Kidney glomerular epithelial cell (primary cell): ENCODE measurements at places on chromosomes 2 and 18.

GRCh38 chr2:237122214-237122666 is 36.6 kb downstream of the COPS8 start:
- peak; percentile 55 for DNase-seq

DNA sequence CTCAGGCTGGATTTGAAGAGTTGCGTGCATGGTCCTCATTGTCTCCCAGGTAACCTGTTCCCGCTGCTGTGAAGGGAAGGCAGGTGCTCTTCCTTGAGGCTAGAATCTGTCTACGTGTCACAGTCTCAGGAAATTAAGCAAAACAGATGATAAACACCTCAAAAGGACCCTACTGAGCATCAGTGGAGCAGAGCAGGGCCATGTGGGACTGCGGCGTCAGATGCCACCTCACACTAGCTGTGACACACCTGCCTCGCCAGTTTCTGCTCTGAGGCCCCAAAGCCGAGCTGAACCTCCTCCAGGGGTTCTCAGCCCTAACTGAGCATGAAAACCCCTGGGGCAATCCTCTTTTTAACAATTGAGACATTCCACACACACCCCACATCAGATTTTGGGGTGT is 2.0 kb downstream of the C2orf92 start:
- DNase-seq: no peak

DNA sequence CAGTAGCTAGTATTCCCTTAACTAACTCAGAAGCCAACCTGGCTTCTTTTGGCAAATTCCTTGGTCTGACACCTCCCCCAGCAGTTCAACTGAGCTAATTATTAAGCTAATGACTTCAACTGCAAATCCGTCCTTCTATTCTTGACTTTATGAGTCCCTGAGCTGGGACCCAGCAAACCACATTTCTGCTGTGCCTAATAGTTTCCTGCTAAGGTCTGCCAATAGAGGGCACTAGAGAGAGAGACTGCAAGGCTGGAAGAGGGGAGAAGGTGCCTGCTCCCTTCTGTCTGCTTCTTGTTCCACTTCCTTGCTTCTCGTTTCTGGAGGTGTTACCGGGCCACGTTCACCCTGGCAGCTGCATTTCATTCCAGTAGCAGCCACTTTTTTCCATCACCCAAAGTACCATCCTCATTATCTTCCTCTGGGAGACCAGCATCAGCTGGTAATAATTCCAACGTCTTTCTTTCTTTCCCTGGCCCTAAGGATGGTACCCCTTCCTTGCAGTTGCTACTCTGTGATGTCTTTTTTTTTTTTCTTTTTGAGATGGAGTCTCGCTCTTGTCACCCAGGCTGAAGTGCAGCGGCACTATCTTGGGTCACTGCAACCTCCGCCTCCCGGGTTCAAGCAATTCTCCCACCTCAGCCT is 352.0 kb downstream of the TNS1 start:
- peak; percentile 97 for DNase-seq

GRCh38 chr18:24086082-24086481 is 52.8 kb upstream of the CABYR start:
- DNase-seq: no peak

DNA sequence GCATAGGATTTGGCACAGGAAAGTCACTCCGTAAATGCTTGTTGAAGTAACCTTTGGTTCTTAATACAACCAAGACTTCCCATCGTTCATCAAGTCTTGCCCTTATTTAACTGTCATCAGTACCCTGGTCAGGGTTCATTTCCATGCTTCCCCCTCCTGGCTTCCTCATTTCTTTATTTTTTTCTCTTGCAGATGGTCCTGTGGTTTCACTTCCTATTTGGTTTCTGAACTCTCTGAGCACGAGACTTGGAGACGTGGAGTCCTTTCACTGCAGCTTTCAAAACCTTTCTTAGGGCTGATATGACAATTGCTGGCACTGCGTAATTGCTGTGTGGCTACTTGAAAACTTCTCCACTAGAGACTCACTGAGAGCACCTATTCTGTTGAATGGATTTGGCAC is 59.9 kb upstream of the PID1 start:
- no peak for DNase-seq

- DNase-seq: no peak
Measured at GRCh38 chr18:29491907-29492306, 1315.0 kb upstream of the CDH2 start.

- no peak for DNase-seq
Measured at GRCh38 chr2:164449706-164450105, 171.6 kb downstream of the GRB14 start.

DNA sequence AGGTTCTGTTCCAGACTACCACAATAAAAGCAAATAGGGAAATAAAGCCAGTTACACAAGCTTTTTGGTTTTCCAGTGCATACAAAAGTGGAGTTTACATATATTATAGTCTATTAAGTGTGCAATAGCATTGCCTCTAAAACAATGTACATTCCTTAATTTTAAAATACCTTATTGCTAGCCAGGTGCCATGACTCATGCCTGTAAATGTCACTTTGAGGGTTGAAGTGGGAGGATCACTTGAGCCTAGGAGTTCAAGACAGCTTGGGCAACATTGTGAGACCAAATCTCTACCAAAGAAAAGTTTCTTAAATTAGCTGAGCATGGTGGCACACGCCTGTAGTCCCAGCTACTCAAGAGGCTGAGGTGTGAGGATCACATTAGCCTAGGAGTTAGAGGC is 52.9 kb upstream of the IMP4 start:
- DNase-seq: no peak

DNA sequence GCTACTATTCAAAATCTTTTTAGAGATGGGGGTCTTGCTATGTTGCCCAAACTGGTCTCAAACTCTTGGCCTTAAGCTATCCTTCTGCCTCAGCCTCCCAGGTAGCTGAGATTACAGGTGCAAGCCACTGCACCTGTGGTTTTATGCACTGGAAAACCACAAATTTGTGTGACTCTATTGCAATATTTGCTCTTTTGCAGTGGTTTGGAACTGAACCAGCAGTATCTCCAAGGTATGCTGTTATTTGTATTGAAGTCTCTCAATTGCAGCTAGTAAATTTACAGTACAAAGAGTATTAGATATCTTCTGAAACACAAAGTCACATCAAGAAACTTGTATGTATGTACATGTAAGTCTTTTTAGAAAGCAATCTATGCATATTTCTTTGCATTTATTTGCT is 46.2 kb downstream of the PPP4R1 start:
- DNase-seq: no peak

DNA sequence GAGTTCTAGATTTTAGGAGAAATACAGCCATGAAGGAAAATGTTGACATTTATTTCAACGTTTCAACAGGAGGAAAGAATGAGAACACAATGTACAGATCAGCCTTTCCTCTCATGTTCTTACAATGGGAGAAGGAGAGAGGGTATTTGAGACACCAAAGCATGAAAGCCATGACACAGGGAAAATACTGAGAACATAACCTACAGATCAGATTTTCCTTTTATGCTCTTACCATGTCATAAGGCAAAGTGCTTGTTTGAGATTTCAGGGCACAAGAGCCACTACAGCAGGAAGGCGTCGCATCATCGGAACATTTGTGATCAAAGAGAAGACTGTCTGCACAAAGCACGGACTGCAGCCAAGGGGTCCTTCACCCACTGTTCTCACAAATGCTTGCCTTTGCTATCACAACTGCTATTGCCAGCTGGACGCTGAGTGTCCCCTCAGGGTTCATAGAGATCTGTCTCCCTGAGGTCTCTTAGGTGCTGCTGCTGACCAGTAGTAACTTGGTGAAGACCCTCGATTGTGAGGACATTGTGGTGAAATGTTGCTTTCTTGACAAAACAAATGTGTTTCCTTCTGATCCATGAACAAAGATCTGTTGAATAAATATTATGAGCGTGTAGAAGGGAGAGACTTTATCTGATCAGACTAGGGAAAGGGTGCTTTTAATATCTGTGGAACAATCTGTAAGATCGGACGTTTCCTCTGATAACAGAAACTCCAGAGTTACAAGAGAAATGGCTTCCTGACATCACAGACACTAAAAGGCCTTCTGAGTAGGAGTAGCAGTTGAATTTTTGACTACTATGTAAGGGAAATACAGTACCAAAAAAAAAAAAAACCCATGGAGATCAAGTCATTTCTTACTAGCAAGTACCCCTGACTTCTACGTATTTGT is 6.4 kb upstream of the IL1RL1 start:
- DNase-seq: no peak

GRCh38 chr18:13324880-13325279 is 106.3 kb downstream of the LDLRAD4 start:
- DNase-seq: no peak

DNA sequence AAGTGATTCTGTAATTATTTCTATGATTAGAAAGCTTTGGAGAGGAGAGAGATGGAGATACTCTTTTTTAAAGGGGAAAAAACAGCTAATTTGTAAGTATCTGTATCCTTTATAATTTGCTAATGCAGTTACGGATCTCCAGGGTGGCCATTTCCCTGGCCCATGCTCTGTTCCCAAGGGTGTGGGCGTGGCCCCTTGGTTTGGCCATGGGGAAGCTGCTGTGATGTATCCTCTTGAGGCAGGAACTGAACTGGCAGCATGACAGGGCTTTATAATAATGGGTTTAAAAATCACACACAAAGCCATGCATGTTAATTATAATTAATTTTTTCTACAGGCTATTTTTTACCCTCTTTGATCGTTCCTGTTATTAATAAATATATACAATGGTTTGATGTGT is 27.0 kb downstream of the TRAPPC12 start:
- DNase-seq: no peak

GRCh38 chr2:117057016-117057415 is 757.5 kb upstream of the DDX18 start:
- no peak for DNase-seq

DNA sequence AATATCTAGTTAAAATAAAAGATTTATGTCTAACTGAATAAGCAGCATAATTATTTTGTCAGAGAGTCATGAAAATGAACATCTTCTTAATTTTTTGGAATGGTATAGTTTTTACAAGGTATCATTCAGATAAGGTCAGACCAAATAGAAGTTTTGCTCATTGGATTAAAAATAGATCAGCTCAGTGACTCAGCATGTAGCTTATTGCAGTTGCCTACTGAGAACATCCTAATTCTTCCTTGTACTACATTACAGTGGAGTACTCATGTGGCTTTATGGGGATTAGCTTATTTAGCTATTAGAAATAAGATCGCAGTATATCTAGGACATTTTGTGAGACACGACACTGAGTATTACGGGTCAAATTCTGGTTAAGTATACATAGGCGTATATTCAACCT is 38.2 kb upstream of the PPM1B start:
- peak; percentile 21 for DNase-seq

GRCh38 chr2:217753460-217754200 is 249.2 kb downstream of the TNS1 start:
- DNase-seq: no peak

- DNase-seq: no peak
Measured at GRCh38 chr2:119536211-119536610, 8.0 kb upstream of the CFAP221 start.

DNA sequence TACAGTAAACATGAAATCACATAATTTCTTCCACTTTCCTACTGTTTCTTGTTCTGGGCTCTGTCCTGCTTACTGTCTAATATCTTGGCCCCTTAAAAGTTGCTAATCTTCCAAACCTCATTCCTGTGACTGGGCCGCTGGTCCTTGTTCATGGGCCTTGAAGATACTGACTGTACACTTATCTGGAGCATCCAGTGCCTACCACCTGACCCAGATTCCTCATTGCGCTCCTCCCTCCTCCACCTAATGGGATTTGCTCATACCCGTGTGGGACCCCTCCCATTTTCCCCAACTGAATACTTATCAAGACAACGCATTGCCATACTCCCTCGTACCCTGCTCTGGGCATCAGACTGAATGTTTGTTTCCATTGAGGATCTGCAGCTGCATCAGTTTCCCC is 6.1 kb upstream of the IL37 start:
- no peak for DNase-seq

DNA sequence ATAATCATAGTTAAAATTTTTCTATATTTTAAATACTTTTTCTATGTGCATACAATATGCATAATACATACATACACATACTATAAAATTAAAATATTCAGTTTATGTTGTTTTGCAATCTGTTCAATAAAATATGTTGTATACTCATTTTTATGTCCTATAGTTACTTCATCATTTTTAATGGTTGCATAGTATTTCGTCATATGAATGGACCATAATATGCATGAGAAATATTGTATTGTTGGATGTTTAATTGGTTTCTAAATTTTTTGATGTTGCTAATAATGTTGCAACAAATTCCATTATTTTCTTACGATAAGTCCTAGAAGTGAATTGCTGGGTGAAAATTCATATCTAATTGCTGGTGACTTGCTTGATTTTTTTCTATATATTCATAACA is 211.5 kb upstream of the GCFC2 start:
- DNase-seq: no peak

DNA sequence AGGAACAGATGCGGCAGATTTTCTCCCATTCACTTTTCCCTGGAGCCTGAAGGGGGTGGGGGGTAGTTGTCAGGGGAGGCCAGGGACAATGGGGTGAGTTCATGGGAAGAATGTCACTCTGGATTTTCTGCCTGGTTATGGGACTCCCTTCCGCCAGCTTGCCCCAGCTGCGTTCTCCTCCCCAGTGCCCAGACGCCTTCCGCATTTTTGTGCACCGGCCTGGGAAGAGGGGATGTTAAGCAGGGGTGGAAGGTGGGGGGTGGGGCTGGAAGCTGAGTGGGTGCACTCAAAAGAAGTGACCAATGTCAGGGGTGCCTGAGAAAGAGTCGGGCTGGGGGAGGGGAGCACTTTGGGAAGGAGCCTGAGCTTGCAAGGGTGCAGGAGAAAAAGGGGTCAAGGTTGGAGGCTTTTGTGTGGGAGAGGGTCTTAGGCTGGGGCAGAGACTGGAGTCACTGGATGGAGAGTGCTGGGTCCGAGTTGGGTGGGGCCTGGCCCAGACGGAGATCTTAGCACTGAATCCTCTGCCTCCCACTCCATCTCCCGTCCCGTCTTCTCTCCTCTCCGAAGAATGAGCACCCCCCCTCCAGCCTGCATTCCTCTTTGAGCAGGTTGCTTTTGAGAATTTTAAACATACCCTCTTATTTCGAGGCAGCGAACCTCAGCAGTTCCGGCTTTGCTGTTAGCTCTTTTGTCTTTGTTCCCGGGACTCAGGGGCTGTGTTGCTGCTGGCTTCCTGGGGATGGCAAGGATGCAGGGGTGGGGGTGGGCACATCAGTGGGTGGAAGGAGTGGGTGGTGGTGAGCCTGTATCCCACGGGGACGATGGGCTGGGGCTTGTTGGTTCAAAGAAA is 2.7 kb downstream of the IGFBP2 start:
- DNase-seq: peak; percentile 40

- no peak for DNase-seq
Measured at GRCh38 chr2:203664029-203664755, 42.2 kb upstream of the CD28 start.

- DNase-seq: no peak
Measured at GRCh38 chr2:24875901-24876300, 44.1 kb downstream of the ADCY3 start.

GRCh38 chr2:81481994-81482368 is 1177.4 kb upstream of the LRRTM1 start:
- no peak for DNase-seq

- DNase-seq: no peak
Measured at GRCh38 chr2:12490641-12491040, 226.1 kb upstream of the TRIB2 start.

- no peak for DNase-seq
Measured at GRCh38 chr2:182949572-182950189, 83.2 kb upstream of the FRZB start.
